NCI-H446 treated with DMSO at 0.1 percent for 48 hours (cell line): ENCODE measurements at places on chromosomes 2 and 18.

DNA sequence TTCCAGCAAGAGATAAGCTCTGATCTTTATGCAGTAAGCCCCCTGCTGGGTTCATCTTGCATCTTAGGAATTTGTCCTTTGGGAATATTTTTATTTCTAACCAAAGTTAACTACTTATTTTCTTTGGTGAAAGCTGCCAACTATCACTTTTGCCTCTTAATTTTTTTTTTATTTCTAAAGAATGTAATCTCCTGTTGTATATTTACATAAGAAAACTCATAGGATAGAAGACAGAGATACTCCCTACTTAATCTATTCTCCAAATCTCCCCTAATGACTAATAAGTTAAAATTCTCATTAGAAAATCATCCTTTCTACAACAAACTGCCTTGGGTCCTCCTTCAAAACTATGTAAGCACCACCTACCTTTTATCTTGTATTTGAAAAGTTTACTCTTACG, 612.2 kb upstream of the SLC39A10 start:
- no peak for DNase-seq

- no peak for DNase-seq
These were observed at the start of gene ASTL for GRCh38 chr2:96138179-96139145. Gene ASTL (minus strand): TSS chr2:96138502. CDS start chr2:96138436, 66 bp downstream.

- no peak for DNase-seq
These were observed 171.8 kb downstream of the CYRIA start for GRCh38 chr2:16493788-16494187.

- DNase-seq = no peak
These were observed 5.2 kb upstream of the KCNK3 start for GRCh38 chr2:26687328-26687727.

DNA sequence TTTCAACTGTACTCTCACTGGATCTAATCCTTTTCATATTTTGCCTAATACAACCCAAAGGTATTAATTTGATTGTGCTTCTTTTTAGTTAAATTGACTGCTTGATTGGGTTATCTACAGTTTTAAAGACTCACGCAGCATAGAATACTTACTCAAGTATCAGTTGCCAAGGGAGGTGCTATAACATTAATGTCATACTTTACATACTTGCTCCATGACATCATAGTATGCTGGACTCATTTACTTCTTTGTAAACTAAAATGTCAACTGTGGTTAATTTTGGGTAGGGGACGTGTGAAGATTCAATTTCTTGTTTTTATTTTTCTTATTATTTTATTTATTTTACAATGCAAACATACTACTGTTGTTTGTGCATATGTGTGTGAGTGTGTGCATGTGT, 716.2 kb upstream of the VRK2 start:
- DNase-seq = no peak

- DNase-seq = no peak
These were observed 100.4 kb upstream of the REG3A start for GRCh38 chr2:79259959-79260358.

- DNase-seq = no peak
These were observed 321.5 kb upstream of the TANK start for GRCh38 chr2:160838691-160839090.

DNA sequence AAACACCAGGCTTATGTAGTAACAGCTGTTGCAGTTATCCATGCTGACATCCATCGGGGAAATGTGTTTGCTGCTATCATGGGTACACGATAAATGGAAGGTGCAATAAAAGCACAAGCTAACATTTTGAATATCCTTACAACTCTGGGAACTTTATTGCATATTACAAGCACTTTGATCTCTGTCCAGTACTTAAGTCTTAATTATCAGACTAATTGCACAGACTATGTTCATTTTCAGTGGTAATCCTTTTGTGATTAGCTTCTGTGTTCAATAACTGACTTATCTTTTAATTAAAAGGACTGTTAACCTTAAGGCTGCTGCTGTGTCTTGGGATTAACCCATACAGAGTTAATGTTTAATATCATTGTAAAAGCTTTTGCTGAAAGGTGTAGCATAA, 101.4 kb upstream of the ATP5MC3 start:
- no peak for DNase-seq

GRCh38 chr2:134216152-134216829, 37.6 kb upstream of the MGAT5 start:
- DNase-seq = no peak

- DNase-seq = peak; percentile 21
These were observed 74.4 kb downstream of the MEIS1 start for GRCh38 chr2:66509326-66509811.
